NAMALWA (cell line): ENCODE measurements at places on chromosomes 16 and 17.
A peak's percentile ranks its signal among the peaks of the same experiment; 100 is the strongest.

GRCh38 chr17:50149417-50150353 is 792 bp downstream of the PPP1R9B start:
- DNase-seq = peak; percentile 63

GRCh38 chr16:31460582-31461002 is 1.3 kb downstream of the ARMC5 start:
- peak; percentile 72 for DNase-seq

DNA sequence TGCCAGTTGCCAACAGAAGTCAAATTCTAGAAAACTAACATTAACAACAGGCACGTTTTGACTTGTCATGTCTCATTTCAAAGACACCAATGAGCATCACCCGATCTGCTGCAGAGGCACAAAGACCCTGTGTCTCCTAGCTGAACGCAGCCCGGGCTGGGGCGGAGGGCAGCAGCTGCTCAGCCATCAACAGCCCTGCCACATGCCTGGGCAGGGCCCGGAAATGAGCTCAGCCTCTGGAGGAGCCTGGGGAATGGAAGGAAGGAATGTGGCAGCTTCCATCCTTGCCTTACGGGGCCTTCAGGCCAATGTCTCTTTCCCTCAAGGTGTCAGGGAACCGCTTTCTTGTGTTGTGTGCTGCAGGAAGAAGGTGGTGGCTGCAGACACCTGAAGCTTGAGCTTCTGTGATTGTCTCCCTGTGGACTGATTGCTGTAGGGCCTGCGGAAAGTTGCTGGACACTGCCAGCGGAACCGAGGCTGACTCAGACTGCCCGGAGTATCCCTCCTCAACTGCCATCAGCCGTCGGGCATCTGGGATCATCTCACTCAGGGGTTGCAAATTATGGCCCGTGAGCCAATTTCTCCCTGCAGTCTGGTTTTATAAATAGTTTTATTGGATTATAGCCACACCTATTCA is 7.3 kb downstream of the CDH13 start:
- no peak for DNase-seq

GRCh38 chr17:80060644-80061043 is 24.2 kb downstream of the CCDC40 start:
- DNase-seq = no peak

DNA sequence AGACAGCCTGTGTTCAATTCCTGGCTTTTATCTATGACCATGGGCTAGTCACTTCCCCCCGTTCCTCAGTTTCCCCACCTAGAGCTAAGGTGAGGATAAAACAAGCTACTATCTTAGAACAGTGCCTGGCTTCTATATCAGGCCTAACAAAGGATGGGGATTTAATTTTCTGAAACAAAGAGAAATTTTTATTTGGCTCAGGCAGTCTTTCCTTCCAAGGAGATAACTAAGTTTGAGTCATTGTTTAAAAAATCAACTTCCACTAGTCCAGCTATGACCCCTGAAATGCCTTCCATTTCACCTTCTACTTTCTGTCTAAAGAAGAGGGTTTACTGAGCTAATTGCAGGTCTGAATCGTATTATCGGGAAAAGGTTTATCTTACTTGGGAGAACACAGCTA is 99.0 kb downstream of the CMIP start:
- no peak for DNase-seq

DNA sequence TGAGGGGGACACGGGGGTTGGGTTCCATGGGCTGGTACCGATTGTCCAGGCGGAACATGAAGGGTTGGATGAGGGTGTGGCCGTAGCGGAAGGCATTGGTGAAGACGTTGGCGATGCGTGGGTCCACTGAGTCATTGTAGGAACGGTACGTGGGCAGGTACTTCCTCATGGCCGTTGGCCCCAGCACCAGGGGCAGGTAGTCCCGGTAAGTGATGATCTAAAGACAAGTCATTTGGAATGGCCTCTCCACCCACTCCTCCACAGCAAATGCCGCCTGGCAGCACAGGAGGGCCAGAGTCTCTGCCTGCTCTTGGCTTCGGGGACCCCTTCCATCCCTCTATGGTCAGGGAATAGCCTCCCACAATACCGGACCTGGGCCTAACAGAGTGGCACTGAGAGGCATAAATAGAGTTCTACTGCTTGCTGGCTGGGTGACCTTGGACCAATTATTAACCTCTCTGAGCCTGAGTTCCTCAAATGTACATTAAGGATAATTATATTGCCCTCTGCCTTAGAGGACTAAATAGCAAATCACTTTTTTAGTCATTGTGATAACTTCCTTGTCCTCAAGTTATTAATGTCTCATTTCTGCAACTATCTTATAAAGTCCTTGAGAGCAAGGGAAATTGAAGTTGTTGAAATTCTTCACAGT is 7.2 kb downstream of the MPO start:
- DNase-seq = no peak

DNA sequence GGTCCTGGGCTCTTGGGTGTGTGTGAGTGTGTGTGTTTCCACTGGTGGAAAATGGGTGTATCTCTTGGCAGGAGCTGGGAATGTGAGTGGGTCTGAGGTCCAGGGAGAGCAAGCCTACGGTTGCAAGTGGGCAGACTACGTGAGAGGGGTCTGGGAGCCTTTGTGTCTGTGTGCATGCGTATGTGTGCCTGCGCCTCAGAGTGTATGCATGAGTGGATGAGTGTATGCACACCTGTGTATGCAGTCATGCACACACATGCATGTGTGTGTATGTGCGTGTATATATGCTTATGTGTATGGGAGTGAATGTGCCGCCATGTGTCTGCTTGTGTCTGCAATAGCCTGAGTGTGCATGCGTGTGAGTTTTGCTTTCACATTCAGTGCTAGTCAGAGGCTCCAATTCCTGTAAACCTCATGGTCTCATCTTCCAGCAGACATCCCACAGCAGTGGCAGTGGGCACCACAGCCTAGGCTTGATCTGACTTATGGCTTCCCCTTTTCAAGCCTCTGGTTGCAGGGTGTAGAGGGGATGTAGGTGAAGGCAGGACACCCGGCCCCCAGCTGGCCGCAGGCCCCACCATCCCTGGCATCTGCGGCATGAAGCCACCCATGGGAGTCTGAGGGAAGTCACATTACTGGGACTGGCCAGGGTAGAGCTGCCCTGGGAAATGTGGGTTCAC is 19.7 kb upstream of the RMI2 start:
- peak; percentile 40 for DNase-seq

- DNase-seq = no peak
These were observed 116.5 kb upstream of the ADAMTS18 start for GRCh38 chr16:77551357-77551756.

GRCh38 chr17:9729034-9729650 is 62.2 kb downstream of the DHRS7C start:
- peak; percentile 39 for DNase-seq

- DNase-seq = no peak
These were observed 1.5 kb upstream of the CPNE7 start for GRCh38 chr16:89573826-89574680.

- no peak for DNase-seq
These were observed 497.8 kb downstream of the HS3ST4 start for GRCh38 chr16:26189536-26189935.

- DNase-seq = no peak
These were observed 14.7 kb downstream of the CACNG3 start for GRCh38 chr16:24270721-24271442.

DNA sequence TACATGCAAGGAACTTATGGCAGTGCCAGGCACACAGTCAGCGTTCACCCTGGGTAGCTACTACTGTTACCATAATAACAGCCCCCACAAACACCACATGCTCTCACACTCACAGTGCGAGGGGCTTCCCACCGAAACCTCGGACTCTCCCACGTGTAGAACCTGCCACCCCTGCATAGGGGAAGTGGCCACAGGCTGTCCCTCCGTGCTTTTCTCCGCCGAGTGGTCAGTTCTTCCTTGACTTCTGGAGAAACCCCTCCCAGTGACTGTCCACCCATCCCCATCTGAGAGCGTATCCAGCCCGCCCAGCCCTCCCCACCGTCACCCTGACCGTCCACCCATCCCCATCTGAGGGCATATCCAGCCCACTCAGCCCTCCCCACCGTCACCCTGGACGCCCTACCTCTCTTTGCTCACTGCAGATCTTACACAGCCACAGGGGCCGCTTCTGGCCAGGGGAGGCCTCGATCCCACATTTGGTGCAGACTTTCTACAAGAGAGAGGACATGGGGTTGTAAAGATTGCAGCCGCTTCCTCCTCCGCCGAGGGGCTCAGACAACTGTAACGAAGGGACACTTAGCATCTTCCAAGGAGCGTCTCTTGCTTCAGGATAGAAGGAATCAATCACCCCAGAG is 71.1 kb downstream of the RPH3AL start:
- no peak for DNase-seq

GRCh38 chr17:46756081-46756735 is 62.3 kb downstream of the WNT3 start:
- DNase-seq = no peak

DNA sequence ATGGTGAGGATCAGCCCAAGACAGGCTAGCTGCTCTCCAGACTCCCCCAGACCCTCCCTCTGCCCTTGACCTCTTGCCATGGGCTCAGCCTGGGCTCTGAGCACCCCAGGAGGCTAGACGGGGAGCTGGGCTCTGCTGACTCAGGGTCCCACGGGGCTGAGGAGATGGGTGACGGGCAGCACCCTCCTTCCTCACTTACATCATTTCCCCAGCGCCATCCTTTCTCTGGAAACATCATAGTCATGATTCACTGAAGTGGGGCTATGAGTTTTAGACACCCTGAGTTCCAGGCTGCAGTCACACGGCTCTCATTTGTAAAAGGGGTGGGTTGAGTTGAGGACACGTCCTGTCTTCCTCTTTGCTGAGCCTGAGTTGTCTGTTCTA is 3.0 kb upstream of the ITGAX start:
- no peak for DNase-seq

DNA sequence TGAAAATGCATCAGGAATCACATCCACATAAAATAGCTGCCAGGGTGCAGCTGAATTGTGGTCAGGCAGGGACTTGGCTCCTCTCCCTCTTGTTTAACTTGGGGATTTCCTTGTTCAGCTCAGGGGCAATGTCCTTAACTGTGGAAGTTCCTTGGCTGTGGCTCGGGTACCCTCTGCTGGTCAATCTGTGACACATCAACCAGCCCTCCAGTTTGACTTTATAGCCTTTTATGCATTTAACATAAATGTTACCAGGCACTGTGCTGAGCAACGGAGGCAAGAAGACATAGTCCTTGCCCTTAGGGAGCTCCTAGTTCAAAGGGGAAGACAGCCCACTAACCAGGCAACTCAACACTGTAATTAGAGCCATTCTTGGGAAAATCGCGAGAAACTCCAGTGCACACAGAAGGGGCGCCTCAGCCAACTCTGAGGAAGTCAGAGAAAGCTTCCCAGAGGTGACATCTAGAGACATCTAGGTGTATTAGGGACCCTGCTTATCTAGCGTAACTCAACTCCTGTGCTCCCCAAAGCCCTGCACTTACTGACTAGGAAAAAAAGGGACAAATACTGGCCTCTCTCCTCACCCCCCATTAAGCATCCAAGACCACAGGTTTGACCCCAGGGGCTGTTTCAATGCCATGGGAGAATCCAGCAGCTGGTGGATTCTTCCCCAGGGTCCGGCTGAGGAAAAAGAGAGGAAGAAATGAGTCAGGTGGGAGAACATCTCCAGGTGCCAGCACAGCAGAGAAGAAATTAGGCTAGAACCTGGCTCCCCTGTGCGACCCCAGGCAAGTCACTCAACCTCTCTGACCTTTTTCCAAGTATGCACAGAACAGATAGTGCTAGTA is 17.3 kb upstream of the EEF2K start:
- DNase-seq = peak; percentile 88

GRCh38 chr16:49464877-49465504 is 91.4 kb downstream of the C16orf78 start:
- no peak for DNase-seq

DNA sequence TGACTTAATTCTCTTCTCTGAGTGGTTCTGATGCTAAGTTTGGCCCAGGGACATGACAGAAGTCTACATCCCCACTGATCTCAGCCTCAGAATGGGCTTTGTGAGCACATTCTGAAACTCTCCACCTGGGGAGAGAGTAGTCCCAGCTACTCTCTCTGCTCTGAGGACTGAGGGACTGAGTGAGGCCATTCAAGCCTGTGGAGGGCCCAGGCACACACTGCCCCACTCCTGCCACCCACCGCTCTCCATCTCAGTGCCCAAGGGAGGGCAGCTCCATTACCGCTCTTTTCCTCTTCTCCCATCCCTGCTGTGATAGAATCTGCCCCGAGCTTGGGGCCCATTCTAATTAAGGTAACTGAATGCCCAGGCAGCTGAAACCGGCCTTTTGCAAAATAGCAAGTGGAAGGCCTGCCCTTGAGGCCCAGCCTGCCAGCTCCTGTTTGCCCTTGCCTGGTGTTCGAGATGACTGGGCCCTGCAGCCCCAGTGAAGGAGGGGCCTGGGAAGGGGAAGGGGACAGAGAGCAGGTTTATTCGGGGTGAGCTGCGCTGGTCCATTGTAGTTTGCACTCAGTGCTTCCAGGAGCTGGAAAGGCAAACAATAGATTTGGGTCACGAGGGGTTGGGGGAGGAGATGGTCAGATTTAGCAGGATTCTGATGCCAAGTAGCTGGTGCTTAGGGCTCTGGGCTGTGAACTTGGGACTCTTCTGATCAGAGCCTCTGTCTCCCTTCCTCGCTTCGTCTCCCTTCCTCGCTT is 76.2 kb downstream of the RAB11FIP4 start:
- no peak for DNase-seq

- DNase-seq = no peak
These were observed 17.4 kb downstream of the ITPRIPL2 start for GRCh38 chr16:19130852-19131824.

DNA sequence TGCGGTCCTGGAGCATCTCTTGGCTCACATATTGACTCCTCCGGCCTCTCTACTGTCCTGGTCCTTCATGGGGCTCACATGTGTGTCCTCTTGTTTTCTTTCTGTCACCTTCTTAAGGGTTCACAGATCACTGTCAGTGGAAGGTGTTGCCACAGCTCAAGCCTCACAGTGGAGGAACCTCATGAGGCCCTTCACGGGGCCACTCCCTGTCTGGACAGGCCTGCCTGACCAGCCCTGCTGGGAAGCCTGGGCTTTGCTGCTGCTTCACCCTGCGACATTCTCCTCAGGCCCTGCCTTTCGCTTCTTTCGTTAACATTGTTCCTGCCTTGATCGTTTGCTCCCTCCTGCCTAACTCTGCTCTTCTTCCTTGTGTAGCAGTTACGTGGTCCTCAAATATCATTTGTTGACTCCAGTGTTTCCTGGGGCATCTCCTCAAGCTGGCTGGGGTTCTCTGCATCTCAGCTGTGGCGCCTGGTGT is 55.9 kb downstream of the WDR45B start:
- DNase-seq = no peak

DNA sequence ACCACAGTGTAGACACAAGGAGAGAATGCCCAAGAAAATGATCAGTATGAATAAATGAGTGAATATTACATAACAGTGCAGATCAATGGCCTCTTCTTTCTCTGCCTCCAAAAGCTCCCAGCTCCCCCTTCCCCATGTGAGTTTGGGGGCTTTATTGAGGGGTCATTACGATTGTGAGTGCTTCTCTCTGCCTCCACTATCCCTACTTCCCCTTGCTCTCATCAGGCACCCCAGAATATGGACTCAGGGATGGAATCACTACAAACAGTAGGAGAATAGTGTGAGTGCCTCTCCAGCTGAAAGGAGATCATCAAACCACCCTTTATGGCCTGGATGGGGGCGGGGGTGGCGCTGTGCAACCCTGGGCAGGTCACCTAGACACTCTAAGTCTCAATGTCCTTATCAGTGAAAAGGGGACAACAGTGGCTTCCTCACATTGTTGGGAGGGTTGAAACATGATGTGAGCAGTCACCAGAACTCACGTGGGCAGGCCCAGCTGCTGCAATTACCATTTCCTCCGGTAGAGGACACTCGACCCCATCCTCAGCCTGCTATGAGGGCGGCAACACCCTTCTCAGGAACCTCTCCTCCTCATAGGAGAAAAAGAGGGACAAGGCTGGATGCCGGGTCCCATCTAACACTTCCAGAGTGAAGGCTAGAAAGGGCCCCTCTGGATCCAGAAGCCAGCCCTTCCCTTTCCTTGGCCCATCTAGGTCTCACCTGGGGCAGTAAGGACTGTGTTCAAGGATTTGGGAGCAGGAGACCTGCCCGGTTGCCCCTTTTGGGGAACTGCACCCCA is 2.1 kb upstream of the EPOP start:
- DNase-seq = peak; percentile 89
